ENCODE measurements at places on chromosomes 3 and 15.

DNA sequence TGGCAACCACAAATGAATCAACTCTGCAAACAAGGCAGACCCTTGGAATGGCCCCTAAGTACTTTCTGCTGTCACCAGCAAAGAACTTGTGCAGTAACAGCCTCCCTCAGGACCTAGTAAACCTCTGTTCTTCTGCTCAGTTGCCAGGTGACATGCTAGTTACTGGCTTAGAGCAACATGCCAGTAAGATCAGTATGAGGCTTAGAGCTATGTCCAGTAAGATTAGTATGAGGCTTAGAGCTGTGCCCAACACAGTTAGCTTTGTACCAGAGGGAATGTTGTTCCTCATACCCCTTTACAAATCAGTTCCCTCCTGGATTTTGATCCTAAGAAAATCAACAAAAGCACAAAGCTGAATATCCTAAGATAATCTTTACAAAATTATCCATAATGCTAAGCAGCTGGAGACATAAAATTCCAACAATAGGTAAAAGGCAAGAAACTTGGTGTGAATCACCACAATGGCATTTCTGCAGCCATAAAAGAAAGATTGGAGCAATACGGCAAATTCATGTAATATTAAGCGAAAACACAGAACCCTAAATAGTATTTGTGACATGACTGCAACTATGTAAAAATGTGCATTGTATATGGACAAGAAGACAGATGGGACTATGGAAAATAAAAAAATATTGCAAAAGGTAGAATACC, 107.3 kb upstream of the LPP start:
- DNase-seq, result no peak

DNA sequence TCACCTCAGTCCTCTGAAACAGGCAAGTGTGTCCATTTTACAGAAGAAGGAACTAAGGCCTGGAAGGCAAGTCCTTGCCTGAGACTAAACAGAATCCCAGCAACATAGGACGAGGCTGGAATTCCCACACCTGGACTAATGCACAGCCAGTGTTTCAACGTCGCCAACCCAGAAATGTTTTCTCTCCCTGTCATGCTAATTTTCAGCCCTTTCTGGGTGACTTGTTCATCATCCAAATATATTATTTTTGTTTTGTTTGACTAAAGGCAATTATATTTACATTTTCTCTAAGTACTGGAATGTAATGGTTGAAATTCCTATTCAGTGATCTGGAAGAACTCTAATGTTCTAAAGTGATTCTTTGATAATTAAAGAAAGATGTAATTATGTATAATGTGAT, 51.8 kb downstream of the BTD start:
- DNase-seq, result no peak

- DNase-seq, result no peak
These were observed 37.7 kb downstream of the AMOTL2 start for GRCh38 chr3:134336587-134336986.

DNA sequence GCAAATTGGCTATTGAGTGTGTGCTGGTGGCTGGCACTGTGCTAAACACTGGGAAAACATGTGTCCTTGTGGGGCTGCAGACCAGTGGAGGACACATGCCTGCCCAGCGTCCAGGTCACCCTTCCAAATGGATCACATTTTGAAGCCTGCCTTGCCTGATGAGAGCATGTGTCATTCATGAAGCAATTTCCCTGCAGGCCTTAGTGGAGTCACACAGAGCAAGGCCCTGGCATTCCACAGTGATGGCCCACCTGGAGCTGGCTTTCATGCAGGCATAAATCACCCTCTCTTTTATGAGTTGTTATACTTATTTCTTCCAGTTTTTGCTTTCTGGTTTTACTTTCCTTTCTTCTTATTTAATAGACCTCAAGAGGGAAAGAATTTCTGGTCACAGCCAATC, 219.5 kb downstream of the EPHB1 start:
- DNase-seq, result no peak

GRCh38 chr3:122310361-122310760, 14.7 kb upstream of the CSTA start:
- DNase-seq, result no peak

- DNase-seq, result no peak
These were observed 51.9 kb upstream of the ADAMTSL3 start for GRCh38 chr15:83602021-83602420.

- no peak for DNase-seq
These were observed 18.7 kb downstream of the MYO1E start for GRCh38 chr15:59353994-59354416.

DNA sequence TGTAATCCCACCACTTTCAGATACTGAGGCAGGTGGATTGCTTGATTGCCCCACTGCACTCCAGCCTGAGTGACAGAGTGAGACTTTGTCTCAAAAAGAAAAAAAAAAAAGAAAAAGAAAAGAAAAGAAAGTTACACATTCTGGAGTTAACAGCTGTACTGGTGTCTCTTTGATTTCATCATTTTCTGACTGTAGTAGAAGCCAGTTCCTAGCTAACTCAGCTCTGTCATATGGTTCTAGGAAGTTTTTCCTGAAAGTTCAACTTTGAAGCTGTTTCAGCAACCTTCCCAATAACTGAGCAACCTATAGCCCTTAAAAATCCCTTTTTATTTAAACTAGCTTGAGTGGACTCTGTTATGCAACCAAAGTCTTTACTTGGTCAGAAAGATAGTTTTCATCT, 104.6 kb upstream of the STRIT1 start:
- no peak for DNase-seq

- no peak for DNase-seq
These were observed 565.0 kb downstream of the MAGI1 start for GRCh38 chr3:65473736-65474135.

GRCh38 chr3:122357828-122358702, 25.0 kb downstream of the MIX23 start:
- DNase-seq, result no peak

DNA sequence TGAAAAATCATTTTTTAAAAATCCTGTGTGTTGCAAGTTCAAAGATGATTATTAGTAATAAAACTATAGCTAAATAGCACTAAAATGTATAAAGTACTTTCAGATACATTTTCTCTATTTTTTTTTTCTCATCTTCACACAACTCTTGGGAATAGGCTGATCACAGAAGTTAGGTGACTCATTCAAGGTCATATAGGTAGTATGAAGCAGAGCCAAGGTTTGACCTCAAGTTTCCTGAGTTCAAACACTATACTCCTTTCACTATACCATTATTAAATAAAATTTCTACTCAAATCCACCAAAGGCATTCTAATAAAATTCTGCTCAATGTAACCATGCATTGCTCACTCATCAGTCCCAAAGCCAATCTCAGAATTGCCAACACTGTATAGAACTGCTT, 21.3 kb downstream of the FRMD5 start:
- no peak for DNase-seq

DNA sequence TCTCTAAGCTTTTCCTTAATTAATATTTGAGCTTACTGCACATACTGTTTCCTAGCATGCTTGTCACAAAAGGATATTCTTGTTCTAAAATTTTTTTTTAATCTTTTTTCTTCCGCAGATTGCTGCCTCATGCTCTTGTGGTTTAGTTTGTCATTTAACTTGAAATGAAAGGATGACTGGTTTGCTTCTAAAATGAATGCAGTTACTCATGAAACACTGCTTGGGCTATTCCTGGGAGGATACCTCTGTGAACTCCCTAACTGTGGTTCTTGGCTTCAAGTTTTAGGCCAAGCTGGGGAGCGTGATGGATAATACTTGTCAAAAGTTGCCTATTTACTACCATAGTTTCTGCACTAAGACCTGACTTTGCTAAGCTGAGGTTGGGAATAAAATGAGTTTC, 64.0 kb downstream of the USP13 start:
- DNase-seq, result no peak

DNA sequence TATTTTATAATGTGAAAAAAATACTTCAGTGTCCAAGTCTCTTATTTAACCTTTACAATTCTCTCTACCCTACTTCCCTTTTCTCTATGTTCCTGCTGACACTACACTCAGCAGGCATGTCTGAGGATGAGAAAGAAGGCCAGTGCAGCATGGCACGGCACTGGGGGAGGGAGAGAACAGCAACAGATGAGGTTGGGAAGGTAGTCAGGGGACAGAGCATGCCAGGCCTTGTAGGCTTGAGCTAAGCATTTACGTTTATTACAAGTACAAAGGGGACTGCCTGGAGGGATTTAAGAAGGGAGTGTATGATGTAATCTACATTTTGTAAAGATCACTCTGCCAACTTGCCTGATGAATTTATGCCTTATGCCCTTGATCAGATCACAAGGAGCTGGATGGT, 117.3 kb upstream of the WNT5A start:
- DNase-seq, result no peak

DNA sequence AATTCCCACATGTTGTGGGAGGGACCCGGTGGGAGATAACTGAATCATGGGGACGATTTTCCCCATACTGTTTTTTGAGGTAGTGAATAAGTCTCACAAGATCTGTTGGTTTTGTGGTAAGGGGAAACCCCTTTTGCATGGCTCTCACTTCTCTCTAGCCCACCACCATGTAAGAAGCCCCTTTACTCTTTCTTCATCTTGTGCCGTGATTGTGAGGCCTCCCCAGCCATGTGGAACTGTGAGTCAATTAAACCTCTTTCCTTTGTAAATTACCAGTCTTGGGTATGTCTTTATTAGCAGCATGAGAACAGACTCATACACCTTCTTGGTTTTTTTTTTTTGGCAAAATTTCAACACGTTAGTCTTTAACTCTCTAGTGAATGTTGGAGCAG, 18.1 kb downstream of the ARL8B start:
- DNase-seq, result no peak

DNA sequence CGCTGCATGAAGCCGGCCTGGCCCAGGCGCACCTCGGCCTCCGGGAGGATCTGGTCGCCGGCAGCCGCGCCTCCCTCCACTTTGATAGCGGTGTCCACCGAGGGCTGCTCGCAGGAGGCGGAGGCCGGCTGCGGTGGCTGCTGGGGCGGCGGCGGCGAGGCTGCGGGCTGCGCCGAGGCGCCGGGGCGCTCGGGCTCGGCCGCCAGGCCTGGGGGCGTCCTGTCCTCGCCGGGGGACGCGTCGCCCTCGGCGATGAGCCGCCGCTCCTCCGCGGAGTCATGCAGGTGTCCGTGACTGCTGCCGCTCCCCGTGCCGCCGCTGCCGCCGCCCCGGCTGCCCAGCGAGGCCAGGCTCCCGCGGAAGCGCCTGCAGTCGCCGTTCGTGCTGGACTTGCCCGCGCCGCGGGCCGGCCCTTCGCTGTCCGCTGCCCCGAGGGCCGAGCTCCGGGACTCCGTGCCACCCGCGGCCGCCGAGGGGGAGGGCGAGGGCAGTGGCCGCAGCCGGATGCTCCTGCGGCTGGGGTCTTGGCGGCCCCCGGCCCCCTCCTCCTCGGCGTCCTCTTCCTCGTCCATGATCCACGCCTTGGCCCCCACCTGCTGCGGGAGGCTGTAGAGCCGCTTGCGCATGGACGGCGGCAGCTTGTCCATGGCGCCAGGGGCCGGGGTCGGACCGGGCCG, 996 bp downstream of the HCN4 start:
- no peak for DNase-seq

DNA sequence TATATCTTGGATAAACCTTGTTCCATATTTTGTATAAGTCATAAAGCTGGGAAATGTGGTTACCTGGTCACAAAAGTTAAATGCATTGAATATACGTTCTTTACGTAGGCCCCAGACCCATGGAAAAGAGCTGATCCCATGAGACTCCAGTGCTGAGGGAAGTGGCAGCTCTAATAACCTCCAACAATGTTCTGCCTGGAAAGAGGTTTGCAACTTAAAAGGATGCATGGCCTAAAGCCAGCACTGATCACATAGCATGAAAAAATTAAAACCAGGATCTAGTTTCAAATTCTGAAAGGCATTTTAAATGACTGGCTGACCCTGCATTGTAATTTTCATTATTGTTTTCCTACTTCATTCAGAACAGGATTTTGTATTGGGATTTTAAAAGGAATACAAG, 27.9 kb upstream of the STRIT1 start:
- DNase-seq, result no peak

- DNase-seq, result peak; percentile 19
These were observed at the start of gene SCG5 for GRCh38 chr15:32641517-32642059. Gene SCG5 (plus strand): TSS chr15:32641710. CDS start chr15:32643593, 1,883 bp downstream.

DNA sequence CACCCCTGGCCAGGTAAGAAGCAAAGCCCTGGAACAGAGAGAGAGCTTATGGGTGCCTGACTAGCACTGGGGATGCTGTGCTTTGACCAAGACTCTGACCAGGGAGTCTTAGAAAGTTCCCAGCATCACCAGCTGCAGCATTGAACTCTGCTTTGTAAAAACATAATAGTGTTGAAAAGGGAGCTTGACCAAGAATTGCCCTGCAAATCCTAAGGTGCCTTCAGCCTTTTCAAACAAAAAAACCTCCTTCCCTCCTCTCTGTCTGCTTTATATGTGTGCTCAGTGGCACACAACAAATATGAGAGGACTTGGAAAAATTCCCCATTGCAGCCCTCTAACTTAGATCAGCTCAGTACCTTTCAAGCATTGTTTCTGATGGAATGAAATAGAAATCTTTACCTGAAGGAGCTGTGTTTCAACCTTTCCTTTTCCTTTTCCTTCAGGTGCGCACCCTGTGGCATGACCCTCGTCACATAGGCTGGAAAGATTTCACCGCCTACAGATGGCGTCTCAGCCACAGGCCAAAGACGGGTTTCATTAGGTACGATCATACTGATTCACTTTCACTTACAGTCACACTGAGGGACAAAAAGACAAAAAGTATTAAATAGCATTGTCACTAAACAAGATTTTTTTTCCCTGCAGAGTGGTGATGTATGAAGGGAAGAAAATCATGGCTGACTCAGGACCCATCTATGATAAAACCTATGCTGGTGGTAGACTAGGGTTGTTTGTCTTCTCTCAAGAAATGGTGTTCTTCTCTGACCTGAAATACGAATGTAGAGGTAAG, 13.0 kb downstream of the THBS1 start:
- DNase-seq, result peak; percentile 28

- no peak for DNase-seq
These were observed 59.4 kb upstream of the MEF2A start for GRCh38 chr15:99506399-99506798.

DNA sequence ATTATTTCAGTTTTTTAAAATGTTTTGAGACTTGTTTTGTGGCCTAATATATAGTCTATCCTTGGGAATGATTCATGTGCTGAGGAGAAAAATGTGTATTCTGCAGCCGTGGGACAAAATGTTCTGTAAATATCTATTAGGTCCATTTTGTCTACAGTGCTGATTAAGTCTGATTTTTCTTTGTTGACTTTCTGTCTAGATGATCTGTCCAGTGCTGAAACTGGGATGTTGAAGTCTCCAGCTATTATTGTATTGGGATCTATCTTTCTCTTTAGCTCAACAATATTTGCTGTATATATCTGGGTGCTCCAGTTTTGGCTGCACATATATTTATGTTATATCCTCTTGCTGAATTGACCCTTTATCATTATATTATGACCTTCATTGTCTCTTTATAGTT, 85.2 kb downstream of the UBE2E2 start:
- no peak for DNase-seq

DNA sequence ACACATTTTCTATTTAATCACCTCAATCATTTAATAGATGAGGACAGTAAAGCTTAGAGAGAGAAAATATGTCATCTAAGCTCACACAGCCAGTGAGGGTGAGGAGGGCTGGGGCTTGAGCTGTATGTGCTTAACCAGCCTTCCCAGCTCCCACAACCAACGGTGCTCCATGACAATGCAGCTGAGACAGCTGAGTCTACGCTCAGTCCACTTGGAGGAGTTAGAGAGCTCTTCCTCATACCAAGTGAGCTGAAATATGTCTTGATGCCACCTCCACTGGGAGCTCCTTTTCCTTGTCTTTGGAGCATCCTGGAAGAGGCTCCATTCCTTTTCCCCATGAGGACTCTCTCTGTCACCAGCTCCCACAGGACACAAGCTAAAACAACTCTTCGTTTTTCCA, 9.3 kb downstream of the HOMER2 start:
- no peak for DNase-seq
